ENCODE measurements at places on chromosomes 13 and 19. TPM values are rescaled to one million over a fixed set of nuclear protein-coding genes. Genes with fewer than 3 reads are reported as not detected.

The KLK4 gene
- not detected for total RNA-seq

The CCNA1 gene
- 2.0 TPM for total RNA-seq

The TMC4 gene
- not detected for total RNA-seq

The SLC15A1 gene
- total RNA-seq, result not detected

The FCER2 gene
- total RNA-seq, result 1.1 TPM

The ZIC5 gene
- total RNA-seq, result not detected

The SLITRK6 gene
- not detected for total RNA-seq

The FUT2 gene
- total RNA-seq, result 0.24 TPM

The ZSCAN22 gene
- 3.5 TPM for total RNA-seq

The ZNF497 gene
- 1.3 TPM for total RNA-seq

The ADM5 gene
- total RNA-seq, result 3.4 TPM

All from omental fat pad (tissue), 4 donors.